ENCODE measurements at places on chromosomes 11 and 22.

- no peak for DNase-seq
These were observed 612.2 kb downstream of the CNTN5 start for GRCh38 chr11:99632969-99633368.

GRCh38 chr11:103877221-103877620 is 159.2 kb upstream of the DDI1 start:
- no peak for DNase-seq

GRCh38 chr11:22244986-22245592 is 52.2 kb downstream of the ANO5 start:
- no peak for DNase-seq

DNA sequence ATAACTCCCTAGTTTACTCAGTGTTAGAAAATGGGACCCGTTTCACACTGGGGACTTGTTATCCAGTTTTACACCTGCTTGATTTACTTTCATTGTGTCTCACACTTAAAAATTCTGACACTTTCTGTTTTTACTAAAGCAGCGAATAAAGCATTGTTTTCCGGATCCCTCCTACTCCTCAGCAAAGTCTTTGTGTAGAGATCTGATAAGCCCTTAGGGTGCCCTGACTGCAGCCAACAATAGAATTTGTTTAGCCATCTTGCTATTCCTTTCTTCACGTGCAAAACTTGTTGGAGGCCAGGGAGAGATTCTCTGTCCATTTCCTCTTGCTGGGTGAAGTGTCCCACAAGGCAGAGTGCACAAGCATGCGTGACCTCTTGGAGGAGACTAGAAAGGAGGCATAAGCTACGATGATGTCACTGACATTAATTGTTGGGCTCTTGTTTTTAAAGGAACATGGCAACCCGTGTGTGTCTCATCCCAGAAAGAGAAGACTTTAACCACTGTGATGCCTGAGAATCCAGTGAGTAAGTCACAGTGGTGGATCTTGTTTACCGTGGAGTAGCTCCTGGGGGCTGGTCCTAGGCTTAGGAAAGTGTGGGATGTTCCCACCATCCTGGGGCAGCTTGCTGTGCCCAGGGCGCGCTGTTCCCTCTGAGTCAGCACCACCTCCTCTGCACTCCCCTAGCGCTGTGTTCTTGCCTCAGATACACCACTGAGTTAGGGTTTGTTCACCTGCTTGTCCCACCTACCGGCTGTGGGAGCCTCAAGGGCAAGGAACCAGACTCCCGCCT is 27.7 kb downstream of the MICAL2 start:
- DNase-seq = no peak

- DNase-seq = no peak
These were observed 300.8 kb upstream of the ISX start for GRCh38 chr22:34765115-34765514.

DNA sequence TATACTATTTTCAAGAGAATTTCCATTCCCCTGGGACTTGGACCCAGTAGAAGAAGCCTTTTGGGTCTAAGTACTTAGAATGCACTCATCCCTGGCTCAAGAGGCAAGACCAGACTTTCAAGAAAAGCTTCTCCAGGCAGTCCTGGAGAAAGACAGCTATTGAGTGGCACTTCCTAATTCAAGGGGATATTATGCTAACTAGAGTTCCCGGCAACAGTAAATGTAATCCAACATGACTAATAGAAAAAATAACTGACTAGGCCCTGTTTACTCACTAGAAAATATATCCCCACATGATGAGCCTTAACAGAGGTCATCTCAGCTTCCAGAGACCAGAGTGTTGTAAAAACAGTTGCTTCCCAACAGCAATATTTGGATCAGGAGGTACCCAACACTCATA is 47.2 kb upstream of the AKIP1 start:
- peak; percentile 9 for DNase-seq

DNA sequence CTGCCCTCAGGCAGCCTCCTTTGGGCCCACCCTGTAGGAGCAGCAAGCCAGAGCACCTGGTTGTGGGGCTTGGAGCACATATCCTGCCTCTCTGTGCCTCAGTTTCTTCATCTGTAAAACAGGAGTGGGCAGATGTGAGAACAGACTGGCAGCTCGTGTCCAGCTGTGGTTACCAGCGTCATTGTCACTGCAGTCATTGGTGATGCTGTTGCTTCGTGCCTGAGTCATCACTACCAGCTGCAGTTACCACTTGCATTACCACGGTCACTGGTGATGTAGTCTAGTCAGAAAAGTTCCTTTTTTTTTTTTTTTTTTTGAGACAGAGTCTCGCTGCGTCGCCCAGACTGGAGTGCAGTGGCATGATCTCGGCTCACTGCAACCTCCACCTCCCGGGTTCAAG is 20.4 kb downstream of the RSPH14 start:
- DNase-seq = no peak

GRCh38 chr11:122214567-122214966 is 98.6 kb upstream of the BLID start:
- DNase-seq = no peak

DNA sequence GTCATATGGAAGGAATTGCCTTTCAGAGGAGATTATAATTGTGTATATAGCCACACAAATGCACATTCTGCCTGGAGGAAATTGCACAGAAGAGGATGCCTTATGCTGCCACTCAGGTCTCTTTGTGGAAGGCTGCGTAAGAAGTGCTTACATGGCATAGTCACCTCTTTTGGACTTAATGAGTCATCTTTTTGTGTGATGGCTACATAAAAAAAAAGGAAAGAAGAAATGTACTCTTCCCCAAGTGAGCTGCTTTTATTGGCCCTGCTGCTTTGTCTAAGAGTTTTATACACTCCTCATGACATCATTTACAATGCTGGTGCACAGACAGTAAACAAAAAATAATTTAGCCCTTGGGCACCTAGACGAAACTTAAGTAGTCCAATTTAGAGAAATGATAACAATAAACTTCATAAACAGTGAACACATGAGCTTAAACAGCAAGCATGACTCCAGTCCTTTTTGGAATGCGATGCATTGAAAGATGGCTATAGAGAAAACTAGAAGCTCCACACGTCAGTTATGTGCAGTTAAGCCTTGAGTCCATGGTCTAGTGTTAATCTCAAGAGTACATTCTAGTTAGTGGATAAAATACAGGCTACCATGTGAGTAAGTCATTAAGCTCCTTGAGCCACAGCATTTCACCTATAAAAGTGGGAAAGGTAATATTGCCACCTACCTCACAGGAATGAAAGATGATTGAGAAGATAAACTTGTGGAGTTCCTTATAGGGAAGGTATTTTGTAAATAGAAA is 12.0 kb downstream of the CSTPP1 start:
- peak; percentile 21 for DNase-seq

GRCh38 chr22:34319346-34319745 is 399.1 kb upstream of the LARGE1 start:
- no peak for DNase-seq

DNA sequence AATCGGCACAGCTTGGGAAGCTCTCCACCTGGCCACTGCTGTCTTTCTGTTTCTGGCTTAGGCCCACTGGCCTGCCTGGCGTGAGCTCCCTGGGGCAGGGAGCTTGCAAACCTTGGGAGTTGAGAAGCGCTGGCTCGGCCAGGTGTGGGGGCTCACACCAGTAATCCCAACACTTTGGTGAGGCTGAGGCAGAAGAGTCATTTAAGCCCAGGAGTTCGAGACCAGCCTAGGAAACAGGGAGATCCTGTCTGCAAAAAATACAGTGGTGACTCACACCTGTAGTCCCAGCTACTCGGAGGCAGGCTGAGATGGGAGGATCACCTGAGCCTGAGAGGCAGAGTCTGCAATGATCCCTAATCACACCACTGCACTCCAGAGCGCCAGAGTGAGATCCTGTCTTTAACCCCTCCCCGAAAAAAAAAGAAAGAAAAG is 4.0 kb downstream of the AP5B1 start:
- DNase-seq = no peak

- DNase-seq = no peak
These were observed 55.2 kb upstream of the SYT13 start for GRCh38 chr11:45341372-45341771.

DNA sequence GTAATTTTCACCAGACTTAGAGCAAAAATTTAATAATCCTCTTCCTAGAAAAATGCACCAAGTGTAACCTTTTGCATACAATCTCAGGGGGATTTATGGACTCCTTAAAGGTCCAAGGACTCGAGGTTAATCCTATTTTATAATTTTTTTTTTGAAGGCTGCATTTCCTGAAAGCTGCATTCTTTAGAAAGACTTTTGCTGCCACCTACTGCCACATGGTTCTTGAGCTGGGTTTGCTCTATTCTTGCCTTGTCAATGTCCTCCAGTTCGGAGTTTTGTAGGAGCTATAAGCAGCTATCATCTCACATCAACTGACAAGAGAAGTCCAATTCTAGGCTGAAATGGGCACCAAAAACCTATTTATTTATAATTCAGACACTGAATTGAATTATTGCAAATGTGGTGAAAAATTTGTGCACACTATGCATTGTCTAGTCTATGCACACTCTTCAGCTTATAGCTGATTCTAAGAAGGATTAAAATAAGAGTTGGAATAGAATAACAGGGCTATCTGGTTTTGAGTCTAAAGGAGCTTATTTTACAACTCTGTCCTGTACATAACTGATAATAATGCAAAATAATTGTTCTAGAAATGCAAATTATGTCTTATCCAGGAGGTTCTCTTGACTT is 31.3 kb downstream of the TRAF6 start:
- peak; percentile 23 for DNase-seq

DNA sequence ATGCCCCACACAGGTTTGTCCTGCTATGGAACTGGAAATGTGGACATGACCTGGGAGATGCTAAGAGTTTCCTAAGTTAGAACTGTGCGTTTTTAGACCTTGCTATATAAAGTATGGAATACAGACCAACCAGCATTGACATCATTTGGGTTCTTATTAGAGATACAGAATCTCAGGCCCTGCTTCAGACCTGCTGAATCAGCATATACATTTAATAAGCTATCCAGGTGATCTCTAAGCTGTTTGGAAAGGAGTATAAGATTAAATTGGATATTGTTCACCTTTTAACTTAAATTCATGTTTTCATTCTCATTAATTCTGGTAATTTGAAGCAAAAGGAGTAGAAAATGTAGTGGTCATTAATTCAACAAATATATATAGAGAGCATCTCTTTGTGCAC is 6.9 kb upstream of the CNTF start:
- no peak for DNase-seq

- no peak for DNase-seq
These were observed 59.8 kb downstream of the WNT7B start for GRCh38 chr22:45917146-45917545.

- DNase-seq = no peak
These were observed 21.1 kb downstream of the RFPL3 start for GRCh38 chr22:32378707-32379272.

DNA sequence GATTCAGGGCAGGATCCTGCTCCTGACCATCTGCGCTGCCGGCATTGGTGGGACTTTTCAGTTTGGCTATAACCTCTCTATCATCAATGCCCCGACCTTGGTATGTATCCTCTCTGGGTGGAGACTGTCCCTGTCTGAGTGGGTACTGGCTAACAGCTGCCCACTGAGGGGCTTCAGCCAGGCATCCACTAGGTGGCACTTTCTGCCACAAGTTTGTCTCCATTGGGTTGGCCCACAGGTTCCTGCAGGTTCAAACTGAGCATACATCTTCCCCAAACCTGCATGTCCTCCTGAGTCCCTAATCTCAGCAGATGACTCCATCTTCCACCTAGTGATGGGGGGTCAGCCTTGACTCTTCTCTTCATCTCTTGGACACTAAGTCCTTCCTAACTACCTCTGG is 4.4 kb downstream of the SLC2A11 start:
- DNase-seq = no peak

GRCh38 chr11:104661901-104662300 is 236.4 kb downstream of the CASP12 start:
- no peak for DNase-seq

- no peak for DNase-seq
These were observed 113.8 kb upstream of the PITPNB start for GRCh38 chr22:28032861-28033260.

- DNase-seq = no peak
These were observed 89.5 kb upstream of the ISX start for GRCh38 chr22:34976474-34976873.

- DNase-seq = no peak
These were observed 189.5 kb downstream of the DDX10 start for GRCh38 chr11:108854346-108854745.

DNA sequence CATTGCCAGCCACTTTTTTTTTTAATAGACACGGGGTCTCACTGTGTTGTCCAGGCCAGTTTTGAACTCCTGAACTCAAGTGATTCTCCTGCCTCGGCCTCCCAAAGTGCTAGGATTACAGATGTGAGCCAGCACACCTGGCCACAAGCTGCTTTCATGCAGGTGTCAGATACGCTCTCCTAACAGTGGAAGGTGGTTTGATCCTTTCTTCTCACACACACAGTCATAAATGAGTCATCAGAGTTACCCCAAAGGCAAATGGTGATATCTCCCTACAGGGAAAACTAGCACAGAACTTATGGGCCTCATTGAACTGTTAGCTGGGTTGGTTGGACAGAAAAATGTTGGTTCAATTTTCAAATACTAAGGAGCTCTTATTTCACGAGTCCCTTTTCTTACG is 38.2 kb upstream of the UBASH3B start:
- no peak for DNase-seq

- no peak for DNase-seq
These were observed 65.9 kb downstream of the C11orf58 start for GRCh38 chr11:16804104-16804947.

GRCh38 chr11:15034687-15035267 is 38.6 kb upstream of the CALCB start:
- no peak for DNase-seq

- no peak for DNase-seq
These were observed 22.5 kb upstream of the EED start for GRCh38 chr11:86222081-86222480.

GRCh38 chr22:29949872-29950271 is 66.9 kb downstream of the MTMR3 start:
- no peak for DNase-seq

DNA sequence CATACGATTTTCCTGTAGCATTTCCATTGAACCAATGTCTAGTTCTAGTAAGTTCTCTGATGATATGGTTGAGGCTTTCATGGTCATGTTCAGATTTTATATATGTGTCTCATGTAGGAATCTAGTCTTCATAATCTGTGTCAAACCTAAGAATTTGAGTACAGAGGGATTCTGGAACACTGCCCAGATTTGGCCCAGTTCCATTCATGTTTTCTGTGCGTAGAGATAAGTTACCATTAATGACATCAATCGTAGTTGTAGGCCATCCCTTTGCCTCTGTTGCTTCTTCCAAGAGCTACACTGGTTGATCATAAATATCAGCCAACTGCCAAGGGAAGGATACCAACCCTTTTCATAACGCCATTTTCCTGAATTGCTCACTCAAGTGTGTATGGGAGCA is 23.3 kb downstream of the ST3GAL4 start:
- peak; percentile 24 for DNase-seq

- peak; percentile 33 for DNase-seq
These were observed 17.9 kb downstream of the RFPL1 start for GRCh38 chr22:29456211-29456671.

- DNase-seq = no peak
These were observed 9.7 kb downstream of the TMEM45B start for GRCh38 chr11:129825380-129825779.

Data from fibroblast of skin of left biceps (primary cell).